ENCODE measurements at places on chromosomes 2 and 18.
A peak's percentile ranks its signal among the peaks of the same experiment; 100 is the strongest.

DNA sequence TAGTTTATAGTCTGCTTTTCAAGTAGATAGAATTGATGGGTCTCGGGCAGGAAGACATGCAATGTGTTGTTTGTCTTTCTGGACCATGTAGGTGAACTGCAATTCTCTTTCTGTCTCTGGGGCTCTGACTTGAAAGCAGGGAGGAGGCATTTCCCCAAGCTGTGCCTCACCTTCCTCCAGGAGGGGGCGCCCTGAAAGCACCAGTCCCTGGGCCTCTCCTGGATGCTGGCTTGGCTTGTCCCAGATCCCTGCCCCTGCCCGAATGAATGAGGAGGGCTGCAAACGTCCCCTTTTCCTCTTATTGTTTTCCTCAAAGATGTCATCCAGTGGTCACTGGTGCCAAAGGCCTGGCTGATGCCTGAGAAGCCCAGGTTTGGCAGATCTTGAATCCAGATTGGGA lies 270.6 kb downstream of the CELF4 start:
- no peak for DNase-seq

DNA sequence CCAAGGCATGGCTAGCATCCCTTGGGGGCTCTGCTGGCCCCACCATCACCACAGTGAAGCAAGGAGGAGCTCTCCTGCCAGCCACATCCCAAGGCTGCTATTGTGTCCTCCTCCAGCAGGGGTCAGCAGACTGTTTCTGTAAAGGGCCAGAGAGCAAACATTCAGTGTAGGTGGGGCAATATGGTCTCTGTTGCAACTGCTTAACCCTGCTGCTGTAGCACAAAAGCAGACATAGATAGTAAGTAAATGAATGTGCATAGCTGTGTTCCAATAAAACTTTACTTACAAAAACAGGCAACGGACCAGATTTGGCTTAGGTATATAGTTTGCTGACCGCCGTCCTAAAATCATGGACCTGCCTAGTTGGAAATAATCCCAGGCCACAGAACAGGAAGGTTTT lies 36.4 kb upstream of the ZBTB7C start:
- peak; percentile 41 for DNase-seq

DNA sequence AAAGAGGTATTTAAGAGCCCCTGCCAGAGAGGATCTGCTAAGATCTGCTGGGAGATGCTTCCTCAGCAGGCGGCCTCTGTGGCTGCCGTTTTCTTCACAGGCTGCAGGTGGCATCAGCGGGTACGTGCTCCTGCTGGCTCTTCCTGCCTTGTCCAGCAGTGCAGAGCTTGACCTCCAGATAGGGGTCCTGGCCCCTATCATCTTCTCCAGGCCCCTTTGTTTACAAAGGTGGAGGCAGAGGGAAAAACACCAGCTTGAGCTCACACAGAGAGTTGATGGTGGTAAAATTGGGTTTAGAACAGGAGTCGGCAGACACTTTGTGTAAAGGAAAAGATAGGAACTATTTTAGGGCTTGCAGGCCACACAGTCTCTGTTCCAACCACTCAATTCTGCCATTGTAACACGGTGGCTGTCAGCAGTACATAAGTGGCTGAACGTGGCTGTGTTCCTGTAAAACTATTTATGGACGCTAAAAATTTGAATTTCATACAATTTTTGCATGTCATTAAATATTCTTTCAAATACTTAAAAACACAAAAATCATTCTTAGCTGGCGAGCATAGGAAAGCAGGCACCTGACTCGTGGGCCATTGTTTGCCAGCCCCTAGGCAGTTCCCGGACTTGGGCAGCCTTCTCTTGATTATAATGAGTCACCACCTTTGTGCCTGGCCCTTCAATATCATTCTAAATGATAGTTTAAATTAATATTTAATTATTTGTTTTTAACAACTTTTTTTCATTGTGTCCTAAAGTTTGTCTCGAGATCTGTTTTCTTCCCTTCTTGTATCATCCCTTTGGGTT lies 98.2 kb upstream of the B3GNT7 start:
- DNase-seq, result peak; percentile 63

DNA sequence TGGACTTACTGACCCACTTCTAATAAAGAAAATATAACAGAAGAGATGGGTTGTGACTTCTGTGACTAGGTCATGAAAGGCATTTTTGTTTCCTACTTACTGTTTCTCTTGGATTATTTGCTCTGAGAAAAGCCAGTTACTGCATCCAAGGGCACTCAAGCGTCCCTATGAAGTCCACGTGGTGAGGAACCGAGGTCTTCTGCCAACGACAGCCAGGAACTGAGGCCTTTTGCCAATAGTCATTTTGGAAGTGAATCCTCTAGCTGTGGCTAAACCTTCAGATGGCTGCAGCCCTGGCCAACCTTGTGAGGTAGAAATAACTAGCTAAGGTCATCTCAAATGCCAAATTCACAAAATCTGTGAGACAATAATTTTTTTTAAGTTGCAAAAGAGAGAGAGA lies 449.8 kb upstream of the RGPD4 start:
- no peak for DNase-seq

DNA sequence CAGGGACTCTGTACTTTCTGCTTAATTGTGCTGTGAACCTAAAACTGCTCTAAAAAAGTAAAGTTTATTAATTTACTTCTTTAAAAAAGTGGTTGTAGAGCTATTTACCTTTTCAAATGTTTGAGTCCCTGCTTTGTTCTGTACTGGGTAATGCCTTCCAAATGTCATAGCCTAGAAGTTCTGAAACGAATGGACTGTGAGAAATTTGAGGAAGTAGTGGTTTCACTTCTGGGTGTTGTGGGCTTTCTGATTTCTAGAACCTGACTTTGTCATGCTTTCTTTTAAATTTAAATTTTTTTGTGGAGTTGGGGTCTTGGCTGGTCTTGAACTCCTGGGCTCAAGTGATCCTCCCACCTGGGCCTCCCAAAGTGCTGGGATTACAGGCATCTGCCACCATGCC lies 44.6 kb downstream of the SMAD4 start:
- DNase-seq, result no peak

GRCh38 chr2:226916669-226917068 lies 80.8 kb downstream of the RHBDD1 start:
- no peak for DNase-seq

DNA sequence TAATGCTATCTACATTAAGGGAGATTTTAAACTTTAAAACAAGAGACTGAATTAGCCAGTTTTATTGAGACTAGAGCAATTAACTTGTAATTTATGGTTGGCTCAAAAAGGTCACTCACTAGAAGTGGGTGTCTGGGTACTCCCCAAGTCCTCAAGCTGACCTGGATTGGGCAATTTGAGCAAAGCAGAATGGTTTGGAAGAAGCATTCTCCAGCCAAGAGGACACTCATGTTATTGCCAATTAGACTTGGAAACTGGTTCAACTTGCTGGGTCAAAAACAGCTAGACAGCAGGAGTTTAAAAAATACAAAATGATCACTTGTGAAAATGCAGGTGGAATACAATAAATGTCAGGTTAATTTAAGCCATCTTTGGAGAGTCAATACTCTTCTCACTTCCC lies 29.5 kb upstream of the MYO1B start:
- no peak for DNase-seq

- no peak for DNase-seq
Measured at GRCh38 chr18:13191779-13192178, 26.8 kb upstream of the LDLRAD4 start.

- no peak for DNase-seq
Measured at GRCh38 chr2:44098050-44098449, 70.6 kb upstream of the PPM1B start.

- DNase-seq, result peak; percentile 91
Measured at GRCh38 chr18:79988451-79989194, at the start of gene TXNL4A. Gene TXNL4A (minus strand): TSS chr18:79988563. CDS start chr18:79988392, 171 bp downstream.

- no peak for DNase-seq
Measured at GRCh38 chr2:221546505-221547225, 25.4 kb downstream of the EPHA4 start.

GRCh38 chr2:20223407-20224163 lies 1.3 kb downstream of the SDC1 start:
- no peak for DNase-seq

DNA sequence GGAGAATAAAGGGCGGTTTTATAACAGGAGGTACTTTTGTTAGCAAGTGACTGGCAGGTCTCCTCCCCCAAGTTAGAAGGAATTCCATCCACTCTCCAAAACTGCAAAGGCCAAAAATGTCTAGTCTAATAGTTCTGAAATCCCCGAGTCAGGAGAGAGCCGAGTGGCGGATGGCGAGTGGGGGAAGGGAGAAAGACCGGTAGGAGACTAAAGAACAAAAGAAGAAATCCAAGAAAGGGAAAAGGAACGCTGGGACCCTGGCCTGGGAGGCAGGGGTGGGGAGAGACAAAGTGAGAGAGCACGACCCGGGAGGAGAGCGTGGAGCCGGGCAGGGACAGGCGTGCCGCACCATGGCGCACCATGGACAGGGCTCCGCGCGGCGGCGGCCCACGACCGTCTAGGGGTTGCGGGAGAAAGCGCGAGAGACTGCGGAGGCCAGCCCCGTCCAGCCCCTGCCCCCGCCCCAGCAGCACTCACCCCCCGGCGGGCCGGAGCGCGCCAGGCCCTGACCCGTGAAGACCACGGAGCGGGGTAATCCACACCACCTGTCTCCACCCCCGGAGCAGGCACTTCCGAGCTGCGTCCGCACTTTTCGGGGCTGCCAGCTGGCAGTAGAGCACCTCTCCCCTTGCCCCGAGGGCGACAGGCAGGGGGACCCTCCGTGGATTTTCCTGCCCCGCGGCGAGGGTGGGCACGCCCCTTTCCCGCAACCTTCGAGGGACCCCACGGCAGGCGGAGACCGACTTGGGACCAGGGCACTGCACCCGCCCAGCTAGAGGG lies 1.6 kb downstream of the CDH2 start:
- DNase-seq, result no peak

GRCh38 chr2:95062242-95063085 lies 37.0 kb downstream of the MAL start:
- DNase-seq, result no peak

DNA sequence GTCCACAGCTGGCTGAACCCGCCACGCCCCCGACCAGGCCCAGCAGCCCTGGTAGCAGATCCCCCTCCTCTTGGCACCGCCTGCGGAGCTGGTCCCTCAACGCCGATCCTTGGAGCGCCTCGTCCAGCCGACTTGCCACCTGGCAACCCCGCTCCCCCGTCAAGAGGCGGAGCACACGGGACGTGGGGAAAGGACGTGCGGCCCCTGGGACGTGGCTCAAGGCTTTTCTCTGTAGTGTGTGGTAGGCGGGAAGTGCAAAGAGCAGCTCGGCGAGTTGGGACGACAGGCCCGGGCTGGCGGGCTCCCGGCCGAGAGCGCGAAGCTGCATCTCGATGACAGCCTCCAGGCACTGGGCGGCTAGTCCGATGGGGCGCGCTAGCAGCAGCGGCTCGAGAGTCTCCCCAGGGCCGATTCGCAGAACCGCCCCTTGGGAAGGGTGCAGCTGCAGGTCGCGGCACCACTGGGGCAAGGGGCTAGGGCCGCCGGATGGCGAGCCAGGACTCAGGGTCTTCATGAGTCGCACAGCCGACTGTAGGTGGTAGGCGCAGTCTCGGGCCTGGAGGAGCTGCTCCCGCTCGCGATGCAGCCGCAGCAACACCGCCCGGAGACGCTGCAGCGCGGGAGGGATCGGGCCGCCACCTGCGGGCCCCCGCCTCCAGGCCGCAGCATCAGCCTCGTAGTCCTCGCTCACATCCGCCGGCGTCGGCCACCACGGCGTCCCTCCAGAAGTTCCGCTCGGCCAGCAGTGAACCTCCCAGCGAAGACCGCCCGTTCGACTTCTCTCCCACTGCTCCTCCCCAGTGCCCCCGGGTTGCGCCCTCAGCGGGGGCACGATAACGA lies 617 bp downstream of the CCDC142 start:
- no peak for DNase-seq

- no peak for DNase-seq
Measured at GRCh38 chr2:73232403-73233153, 461 bp downstream of the PRADC1 start.

DNA sequence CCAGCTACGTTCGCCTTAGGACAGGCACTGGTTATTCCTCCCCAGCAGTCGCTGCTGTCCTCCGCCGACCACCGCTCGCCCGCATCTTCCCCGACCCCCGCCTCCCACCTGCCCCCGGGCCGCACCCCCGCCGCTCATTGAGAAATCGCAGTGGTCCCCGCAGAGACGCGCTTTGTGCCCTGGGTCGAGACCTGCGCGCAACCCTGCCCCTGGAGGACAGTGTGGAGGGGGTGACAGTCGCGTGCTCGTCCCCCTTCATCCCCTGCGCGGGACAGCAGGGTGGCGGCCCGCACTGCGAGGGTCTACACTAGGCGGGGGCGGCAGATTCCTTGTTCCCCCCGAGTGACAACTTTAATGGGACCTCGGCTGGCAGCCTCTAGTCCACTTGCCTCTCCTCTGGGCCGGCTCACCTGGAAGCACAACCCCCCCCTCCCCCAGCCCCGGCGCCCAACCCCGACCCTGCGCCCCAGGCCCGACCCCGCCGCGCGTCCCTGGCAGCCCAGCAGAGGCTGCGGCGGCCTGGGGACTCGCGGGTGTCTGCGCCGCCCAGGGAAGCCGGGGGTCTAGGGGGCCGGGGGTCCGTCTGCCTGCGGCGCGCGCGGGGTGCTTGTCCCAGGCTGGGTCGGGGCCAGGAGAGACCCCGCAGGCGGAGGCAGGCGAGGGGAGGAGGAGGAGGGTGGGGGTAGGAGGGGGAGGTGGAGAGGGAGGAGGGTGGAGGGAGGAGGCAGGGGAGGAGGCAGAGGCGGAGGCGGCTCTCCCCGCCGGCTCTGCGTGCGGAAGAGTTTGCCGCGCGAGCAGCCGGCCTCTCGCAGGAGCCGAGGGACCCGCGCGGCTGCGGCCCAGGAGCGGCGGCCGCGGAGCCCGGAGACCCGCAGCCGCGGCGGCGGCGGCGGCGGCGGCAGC lies at the start of gene NPAS2:
Gene NPAS2 (plus strand): TSS at position 770 of the 903 bp plus-strand sequence. CDS start 84,616 bp downstream, outside the sequence.
- no peak for DNase-seq

DNA sequence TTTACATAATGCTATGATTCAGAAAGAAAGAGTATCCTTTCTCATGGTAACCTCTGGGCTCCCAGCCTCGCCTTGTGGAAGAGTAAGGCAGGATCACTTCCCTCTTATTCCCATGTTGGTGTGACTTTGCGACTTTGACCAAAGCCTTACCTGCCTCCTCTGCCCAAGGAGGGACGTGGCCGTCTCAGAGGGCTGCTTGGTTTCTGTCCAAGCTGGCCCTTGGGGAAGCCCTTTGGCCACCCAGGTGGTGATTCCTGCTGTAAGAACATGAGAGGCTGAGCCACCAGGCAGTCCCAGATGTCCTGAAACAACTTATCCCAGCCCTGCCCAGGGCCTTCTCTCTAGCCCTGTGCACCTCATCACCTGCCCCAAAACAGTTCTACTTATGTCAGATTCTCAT lies 6.0 kb downstream of the UGT1A6 start:
- no peak for DNase-seq

DNA sequence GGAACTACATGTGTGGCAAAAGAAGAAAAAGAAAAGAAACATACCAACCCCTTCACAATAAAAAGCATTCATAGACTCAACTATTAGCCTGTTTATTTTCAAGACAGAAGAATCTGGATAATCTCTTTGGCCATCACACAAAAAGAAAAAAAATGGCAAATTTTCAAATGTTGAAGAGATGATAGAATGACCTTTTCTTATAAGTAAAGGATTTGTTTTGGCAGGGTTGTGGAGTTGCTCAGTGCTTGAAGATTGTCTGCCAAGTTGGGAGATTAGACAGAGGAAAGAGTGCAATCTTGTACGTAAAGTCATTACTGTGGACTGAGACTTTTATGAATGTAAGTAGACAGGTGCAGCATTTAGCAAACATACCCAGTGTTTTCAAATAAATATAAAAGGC lies 18.5 kb upstream of the FAM171B start:
- no peak for DNase-seq

- no peak for DNase-seq
Measured at GRCh38 chr2:41000374-41000773, 548.5 kb upstream of the SLC8A1 start.

Measured in hypothalamus (tissue), 51 donors.